GM19239 (cell line): ENCODE measurements at places on chromosomes 1 and 21.
A peak's percentile ranks its signal among the peaks of the same experiment; 100 is the strongest.

GRCh38 chr21:15992171-15992570 lies 262.4 kb downstream of the USP25 start:
- DNase-seq: no peak

- DNase-seq: peak; percentile 39
Measured at GRCh38 chr1:65687428-65688214, 105.1 kb upstream of the PDE4B start.

GRCh38 chr1:226097866-226098625 lies 35.5 kb downstream of the H3-3A start:
- DNase-seq: no peak

GRCh38 chr21:27513825-27514224 lies 546.9 kb upstream of the ADAMTS5 start:
- no peak for DNase-seq

DNA sequence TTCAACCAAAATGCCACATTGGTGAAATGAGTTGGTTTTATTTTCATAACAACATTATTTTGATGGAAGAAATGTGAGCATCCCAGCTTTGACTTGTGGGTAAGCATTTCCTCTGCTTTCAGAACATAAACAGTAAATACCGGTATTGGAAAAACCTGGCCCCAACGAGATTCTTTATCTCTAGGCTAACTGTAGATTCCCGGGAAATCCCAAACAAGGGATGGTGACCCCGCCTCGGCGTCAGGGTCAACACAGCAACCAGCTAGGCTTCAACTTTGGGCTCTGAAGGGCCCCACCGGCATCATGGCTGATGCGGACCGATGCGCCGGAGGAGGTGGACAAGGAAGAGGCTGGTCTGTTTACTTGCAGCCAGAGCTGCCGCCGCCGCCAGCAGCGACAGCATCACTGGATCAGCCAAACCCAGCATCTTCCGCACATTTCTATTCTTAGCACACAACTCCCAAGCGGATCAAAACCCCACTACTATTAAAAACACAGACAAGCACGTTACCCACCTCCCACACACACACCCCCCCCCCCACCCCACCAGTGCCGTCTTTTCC lies 1.1 kb downstream of the AKT3 start:
- DNase-seq: no peak

DNA sequence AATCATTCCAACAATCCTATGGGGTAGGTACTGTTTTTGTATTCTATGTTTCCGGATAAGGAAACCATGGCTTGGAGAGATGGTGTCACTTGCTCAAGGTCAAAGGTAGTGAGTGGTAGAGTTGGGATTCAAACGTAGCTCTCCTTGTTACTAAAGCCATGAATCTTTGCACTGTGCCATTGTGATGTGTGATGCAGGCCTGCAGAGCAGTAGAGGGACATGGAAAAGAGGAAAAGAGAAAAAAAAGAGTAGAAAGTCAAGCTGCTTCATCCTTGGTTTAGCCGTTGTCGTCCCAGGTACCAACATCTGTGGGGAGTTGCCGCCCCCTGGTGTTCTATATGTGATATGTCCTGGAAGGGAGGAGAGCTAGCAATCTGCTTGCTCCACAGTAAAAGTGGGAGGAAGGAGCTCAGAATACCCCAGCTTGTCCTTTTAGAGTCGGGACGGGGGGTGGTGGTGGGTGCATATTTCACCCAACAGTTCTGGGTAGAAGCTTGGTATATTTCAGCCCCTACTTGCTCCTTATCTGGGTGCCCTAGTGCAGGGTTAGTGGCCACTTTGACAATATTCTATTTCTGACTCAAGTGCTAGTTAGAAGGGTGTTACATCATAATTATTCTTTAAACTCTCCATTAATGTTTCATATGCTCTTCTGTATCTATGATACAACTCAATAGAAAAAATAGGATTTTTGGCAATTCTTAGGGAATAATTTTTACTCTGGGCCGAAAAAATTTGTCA lies 98.4 kb downstream of the EBNA1BP2 start:
- DNase-seq: peak; percentile 67

- DNase-seq: no peak
Measured at GRCh38 chr1:229221106-229222019, 49.5 kb upstream of the RAB4A start.

- peak; percentile 13 for DNase-seq
Measured at GRCh38 chr1:235275223-235275622, 52.8 kb downstream of the ARID4B start.

DNA sequence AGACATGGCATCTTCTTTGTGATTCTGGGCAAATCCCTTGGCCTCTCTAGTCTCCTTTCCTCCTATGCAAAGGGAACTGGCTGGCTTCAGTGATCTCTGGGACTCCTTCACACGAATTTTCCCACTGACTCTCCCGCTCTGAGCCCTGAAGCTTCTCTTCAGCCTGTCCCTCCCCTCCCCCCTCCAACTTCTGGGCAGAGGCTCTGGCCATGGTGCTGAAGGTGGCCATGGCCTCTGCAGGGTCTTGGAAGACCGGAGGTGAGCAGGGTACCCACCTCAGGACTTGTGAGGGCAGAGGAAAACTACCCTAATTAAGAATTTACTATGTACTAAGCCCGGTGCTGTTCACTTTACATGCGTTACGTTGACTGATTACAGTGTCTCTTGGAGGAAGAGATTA lies 29.4 kb upstream of the POU3F1 start:
- no peak for DNase-seq

GRCh38 chr1:82848043-82848442 lies 1047.3 kb downstream of the ADGRL2 start:
- DNase-seq: no peak

DNA sequence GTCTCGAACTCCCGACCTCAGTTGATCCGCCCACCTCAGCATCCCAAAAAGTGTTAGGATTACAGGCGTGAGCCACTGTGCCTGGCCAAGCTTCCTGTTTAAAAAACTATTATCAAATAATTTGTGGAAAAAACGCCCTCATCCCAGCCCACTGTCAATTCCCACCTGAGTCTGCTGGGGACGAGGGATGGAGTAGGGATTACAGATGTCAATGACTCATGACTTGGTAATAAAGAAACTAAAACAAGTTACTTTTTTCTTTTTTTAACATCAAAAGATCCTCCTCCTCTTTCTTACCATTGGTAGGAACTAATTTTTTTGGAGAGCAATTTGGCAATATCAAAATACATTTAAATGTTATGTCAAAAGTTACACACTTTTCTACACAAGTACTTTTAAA lies 9.7 kb downstream of the CNN3 start:
- no peak for DNase-seq

DNA sequence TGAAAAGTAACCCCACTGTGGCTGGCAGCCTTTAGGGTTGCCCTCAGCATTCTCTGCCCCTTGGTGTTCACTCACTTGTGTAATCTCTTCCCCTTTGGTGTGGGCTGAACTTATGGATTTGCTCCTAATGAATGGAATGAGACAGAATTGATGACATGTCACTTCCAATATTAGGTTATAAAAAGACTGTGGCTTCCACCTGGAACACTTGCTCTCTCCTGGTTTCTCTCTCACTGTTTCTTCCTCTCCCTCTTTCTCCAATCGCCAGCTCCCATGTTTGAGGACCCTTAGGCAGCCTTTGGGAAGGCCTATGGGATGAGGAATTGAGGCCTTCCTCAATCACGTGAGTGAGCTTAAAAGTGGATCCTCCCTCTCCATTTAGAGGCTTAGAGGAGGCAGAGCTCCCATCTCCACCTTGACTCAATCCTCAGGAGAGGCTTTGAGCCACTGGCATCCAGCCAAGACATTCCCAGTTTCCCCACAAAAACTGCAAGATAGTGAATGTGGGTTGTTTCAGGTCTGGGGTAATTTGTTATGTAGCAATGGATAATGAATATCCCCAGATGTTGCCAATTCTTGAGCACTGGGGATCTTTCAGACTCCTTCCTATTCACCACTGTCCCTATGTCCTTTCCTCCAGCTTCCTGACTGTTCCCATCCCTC lies 95.5 kb upstream of the CD34 start:
- DNase-seq: no peak

DNA sequence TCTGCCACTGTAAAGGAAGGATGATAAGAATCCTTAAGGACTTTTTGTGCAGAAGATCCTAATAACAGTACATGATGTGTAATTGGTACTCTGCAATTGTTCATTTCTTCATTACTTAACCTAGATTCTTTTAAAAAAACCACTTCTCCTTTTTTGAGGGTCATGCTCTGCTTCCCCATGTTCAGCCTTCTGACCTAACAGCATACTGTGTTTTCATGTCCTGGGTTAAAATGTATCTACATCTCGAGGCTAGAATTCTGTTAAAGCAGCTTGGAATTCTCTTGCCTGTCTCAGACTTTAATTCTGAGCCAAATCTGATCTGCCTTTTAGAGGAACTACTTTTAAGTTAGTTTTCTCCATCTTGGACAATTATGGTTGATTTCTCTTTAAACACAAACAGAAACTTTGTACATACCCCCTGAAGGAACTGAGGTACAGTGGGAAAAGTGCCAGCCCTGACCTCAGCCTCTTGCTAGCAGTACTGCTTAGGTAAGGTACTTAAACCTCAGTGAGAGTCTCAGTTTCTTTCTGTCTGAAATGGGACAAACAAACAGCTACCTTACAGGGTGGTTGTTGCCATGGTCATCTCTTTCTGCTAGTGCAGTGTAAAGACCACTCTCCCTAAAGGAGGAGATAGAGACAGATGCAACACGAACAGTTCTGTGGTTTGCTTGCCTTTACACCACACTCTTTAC lies 103.2 kb upstream of the DYNLT5 start:
- DNase-seq: no peak

DNA sequence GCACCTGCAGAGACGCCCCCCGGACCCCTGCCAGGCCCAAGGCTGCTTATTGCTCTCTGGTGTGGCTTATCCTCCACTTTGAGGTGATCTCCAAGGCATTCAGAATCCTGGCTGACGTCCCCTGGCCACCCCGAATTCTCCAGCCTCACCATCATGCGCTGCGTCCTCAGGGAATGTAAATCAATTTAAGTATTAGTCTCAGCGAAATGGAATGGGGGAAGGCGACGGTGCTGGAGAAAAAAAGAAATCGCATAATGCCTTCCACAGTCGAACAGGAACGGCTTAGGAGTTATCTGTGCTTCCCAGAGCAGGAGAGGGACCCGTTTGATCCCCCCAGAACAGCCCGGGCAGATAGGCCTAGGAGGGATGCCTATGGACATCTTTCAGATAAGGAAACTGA lies 2.9 kb downstream of the EPHA8 start:
- DNase-seq: no peak

DNA sequence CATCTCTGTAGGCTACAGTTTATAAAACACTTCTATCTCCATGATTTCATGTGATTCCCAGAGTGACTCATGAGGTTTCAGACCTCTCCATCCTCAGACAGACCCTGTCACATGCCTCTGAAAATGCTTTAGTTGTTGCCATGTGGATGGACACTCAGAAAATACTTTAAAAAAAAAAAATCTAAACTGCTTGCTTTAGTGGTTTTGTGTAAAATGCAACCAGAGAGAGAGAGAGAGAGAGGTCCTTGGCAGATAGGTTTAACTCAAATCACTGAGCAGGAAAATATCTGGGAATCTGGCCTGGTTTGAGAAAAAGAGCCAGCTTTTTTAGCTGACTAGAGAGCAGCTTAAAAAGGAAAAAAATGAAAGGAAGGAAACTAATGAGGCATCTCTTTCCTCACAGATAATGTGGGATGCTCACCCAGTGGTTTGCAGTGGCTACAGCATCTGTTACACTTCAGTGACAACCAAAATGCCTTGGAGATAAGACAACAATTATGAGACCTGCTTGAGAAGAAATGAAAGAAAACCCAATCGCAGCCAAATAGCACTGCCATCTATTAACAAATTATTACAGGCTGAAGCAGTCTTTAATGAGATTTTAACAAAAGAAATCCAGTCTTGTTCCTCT lies 54.6 kb upstream of the SYT14 start:
- no peak for DNase-seq

DNA sequence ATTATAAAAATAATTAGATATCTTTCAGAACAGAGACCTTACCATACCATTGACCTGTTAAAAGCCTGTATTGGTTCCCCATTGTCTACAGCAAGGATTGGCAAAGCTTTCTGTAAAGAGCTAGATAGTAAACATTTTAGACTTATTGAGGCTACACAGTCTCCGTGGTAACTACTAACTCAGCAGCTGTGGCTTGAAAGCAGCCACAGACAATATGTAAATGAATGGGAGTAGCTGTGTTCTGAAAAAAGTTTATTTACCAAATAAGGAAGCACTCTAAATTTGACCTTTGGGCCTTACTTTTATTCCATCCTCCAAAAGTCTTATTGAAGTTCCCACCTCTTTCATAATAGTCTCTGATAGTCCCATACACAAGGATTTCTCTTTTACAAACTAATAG lies 39.7 kb downstream of the NUP210L start:
- DNase-seq: no peak

- no peak for DNase-seq
Measured at GRCh38 chr1:228507961-228508652, 20.9 kb downstream of the RNF187 start.

- DNase-seq: peak; percentile 21
Measured at GRCh38 chr1:200448034-200448762, 38.4 kb upstream of the ZNF281 start.

- peak; percentile 27 for DNase-seq
Measured at GRCh38 chr1:159009704-159010361, at the start of gene IFI16. IFI16 (plus strand) TSS chr1:159009907; CDS start chr1:159014681, 4,774 bp downstream.

DNA sequence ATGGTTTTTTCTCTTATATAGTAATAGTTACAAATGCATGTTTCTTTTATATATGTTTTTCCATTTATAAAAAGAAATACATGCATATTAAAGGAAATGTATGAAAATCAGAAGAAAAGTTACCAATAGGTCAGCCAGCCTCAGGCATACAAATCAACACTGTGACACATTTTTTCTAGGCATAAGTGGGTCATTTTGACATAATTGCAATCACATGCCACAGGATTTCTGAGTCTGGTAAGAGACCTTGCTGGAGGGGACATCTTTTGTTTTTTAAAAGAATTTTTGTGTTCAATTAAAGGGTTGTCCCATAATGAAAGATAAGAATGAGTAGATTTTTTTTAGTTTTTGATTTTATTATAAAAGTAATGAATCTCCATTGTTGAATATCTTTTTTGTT lies 473.1 kb downstream of the PCP4 start:
- DNase-seq: no peak

GRCh38 chr1:185568155-185569123 lies 165.8 kb upstream of the HMCN1 start:
- DNase-seq: no peak

DNA sequence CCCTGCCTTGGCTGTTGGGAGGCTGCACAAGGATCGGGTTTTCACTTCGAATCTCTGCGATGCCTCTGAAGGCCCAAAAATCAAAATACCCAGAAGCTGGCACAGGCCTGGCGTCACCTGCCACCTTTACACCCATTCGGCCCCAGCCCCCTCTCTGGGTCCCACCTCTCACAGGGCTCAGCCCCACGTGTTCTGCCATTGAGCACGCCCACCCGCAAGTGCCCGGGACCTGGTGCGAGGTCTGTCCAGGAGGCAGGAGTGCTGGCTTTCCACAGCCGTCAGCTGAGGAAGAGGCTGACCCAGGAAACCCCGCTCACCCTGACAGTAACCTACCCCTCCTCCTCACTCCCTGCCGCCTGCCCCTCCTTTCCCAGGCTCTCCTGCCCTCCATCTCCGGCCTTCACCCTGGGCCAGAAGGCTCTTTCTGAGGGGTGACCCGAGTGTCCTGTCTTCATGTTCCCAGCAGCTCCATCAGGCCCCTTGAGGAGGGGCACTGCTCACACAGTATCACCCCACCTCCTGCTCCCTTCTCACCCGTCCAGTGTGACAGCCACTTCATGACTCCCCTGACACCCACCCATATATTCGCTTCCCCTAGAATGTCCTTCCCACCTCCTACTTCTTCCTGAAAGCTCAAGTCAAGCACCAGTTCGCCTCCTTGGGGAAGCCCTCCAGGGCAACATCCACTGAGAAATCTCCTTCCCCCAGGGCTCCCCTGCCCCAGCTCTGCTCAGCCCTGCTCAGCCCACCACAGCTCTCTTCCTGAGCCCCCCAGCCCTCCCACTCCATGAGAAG lies 13.5 kb downstream of the RCC2 start:
- no peak for DNase-seq

GRCh38 chr1:240484804-240485443 lies 127.0 kb downstream of the GREM2 start:
- no peak for DNase-seq
